ENCODE measurements at places on chromosomes 16 and 17.

GRCh38 chr16:48054881-48055601, 100.8 kb downstream of the ABCC12 start:
- peak; percentile 27 for DNase-seq

DNA sequence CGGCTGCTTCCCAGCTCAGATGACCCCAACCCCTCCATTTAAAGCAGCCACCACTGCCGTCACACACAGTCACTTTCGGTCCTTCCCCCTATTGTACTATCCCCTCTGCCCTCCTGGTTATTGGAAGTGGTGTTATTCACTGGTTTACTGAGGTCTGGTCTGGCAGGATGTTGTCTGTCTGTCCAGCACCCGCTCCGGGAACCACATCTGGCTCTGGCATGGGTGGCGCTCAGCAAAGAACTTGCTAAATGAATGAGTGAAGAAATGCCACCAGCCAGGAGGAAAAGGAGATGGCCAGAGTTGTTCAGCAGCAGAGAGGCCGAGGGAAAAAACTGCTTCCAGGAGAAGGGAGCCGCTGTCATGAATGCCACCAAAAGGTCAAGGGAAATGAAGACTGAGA, 161.6 kb downstream of the GSG1L start:
- DNase-seq: no peak

GRCh38 chr17:9269350-9270035, 248.2 kb downstream of the NTN1 start:
- DNase-seq: no peak

- DNase-seq: no peak
Observed at GRCh38 chr16:56918467-56919012, 13.4 kb upstream of the HERPUD1 start.

DNA sequence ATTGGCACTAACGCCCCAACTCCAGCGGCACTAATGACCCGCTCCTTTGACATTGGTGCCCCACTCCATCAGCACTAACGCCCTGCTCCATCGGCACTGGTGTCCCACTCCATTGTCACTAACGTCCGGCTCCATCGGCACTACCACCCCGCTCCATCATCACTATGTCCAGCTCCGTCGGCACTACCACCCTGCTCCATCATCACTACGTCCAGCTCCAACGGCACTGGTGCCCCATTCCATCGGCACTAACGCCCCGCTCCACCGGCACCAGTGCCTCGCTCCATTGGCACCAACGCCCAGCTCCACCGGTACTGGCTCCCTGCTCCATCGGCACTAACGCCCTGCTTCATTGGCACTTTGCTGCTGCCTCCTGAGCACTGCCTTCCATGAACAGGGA, 7.5 kb downstream of the ZNF213 start:
- DNase-seq: no peak

DNA sequence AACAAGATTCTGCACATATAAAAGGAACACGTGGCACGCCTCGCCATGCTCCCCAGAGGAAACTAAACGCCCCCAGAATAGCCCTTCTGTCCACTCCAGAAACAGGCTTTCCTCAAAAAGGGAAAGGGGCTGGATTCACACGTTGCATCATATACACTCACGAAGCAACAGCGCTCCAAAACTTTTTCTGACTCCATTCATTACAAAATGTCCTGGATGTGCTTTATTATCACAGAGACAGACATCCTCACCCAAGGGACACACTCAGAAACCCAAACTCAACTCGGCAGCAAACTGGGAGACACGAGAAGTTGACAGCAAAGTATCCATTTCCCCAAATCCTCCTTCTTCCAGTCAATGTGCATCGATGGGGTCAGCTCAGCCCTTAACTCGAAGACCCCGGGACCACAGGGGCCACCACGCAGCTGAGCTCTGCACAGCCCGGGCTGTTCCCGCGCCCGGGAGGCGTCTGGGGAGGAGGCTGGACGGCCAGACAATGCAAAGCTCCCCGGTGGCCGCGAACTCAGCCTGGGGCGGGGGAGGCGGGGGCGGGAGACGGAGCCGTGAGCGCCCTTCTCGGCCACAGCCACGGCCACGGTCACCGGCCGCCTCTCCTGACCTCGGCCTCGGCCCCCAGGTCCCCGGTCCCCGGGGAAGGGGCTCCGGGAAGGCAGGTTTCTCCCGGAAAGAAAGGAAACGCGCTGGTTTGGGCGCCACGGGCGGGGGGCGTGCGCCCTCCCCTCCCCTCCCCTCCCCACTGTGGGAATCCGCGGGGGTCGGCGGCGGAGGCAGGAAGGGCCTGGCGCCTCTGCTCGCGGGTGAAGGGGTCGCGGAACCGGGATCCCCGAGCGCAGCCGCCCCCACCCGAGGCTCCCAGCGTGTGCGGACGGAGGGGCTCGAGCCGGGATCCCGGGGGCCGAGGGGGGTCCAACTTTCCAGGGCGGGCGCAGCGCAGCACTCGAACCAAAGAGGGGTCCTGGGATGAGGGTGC, 1.2 kb downstream of the NXN start:
- no peak for DNase-seq

GRCh38 chr17:61856035-61856434, 7.3 kb downstream of the BRIP1 start:
- no peak for DNase-seq

GRCh38 chr17:4130715-4131114, 12.1 kb downstream of the ZZEF1 start:
- DNase-seq: no peak

- DNase-seq: peak; percentile 74
Observed at GRCh38 chr17:77475016-77475976, 334.5 kb downstream of the SEC14L1 start.

- no peak for DNase-seq
Observed at GRCh38 chr17:81049973-81050551, 15.1 kb downstream of the BAIAP2 start.

GRCh38 chr17:4152471-4152870, 9.5 kb downstream of the CYB5D2 start:
- no peak for DNase-seq

- peak; percentile 12 for DNase-seq
Observed at GRCh38 chr17:13030459-13031300, 12.9 kb upstream of the ELAC2 start.

GRCh38 chr16:85061566-85061965, 34.0 kb downstream of the KIAA0513 start:
- no peak for DNase-seq

DNA sequence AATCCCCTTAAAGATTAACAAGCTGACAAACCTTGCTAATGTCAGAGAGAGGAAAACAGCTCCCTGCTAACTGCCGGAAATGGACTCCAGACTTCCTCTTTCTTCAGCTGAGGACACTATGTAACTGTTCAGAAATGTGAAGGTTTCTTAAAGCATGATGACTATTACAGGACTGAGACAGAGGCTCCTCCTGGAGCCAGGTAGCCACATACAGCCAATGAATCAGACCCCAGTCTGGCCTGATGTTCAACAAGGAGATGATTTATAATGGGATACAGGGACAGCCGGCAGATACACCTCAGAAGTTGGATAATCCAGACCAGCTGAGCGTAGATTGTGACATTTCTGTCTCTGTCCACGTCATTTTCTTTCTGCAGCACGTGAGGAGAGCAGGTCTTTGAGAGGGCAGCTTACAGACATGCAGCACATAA, 216.2 kb downstream of the HS3ST3A1 start:
- no peak for DNase-seq

DNA sequence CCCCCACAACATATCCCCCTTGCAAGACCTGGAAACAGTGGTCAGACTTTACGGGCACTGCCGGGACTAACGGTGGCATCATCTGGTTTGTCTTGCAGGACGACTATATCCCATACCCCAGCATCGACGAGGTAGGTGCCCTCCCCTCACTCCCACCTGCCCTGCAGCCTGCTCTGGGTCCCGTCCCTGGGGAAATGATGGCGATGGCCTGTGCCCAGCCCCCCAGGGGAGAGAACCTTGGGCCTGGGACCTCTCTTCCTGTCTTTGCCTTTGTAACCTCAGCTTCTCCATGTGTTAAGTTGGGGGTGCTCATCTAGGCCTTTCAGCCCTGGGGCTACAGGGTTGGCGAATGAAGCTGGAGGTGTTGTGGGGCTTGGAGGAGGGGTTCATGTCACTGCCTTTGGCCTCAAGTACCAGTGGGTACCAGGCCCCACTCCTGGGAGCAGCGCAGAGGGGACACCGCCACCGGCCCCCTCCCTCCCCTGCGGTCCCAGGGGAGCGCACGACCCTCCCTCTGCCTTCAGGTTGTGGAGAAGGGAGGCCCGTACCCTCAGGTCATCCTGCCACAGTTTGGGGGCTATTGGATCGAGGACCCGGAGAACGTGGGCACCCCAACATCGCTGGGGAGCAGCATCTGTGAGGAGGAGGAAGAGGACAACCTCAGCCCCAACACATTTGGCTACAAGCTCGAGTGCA, 99.9 kb downstream of the OR1D5 start:
- no peak for DNase-seq

- DNase-seq: no peak
Observed at GRCh38 chr16:3047387-3047720, 993 bp downstream of the MMP25 start.

Data from stimulated activated CD4-positive, alpha-beta T cell treated with anti-CD3 and anti-CD28 coated beads, Interleukin-4, amount 100 ng/mL, for 1 hour (primary cell).